ENCODE measurements at places on chromosomes 3 and 15.

- DNase-seq = no peak
These were observed 471.3 kb upstream of the TPRG1 start for GRCh38 chr3:188700501-188700900.

GRCh38 chr3:21620511-21621155, 130.4 kb downstream of the ZNF385D start:
- no peak for DNase-seq

DNA sequence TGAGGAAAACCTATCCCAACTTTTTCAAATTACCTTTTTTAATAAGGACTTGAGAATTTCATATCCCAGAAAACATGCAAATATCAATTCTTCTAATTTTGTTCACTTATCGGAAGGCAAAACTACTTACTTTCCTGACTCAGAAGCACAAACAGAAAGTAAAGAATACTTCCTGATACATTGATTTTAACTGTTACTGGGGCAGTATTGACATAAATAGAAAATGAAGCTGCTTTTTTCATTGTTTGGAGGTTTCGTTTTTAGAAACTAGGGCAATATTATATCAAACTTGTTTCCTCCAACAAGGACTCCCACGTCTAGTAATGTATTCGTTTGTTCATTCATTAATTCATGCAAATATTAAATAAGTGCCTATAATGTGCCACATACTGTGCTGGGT, 19.1 kb downstream of the PAQR9 start:
- DNase-seq = no peak

GRCh38 chr15:95019907-95020306, 788.5 kb downstream of the MCTP2 start:
- DNase-seq = no peak

GRCh38 chr3:48564022-48564421, 441 bp upstream of the UCN2 start:
- DNase-seq = no peak

GRCh38 chr3:186255703-186256331, 106.2 kb downstream of the DGKG start:
- DNase-seq = no peak
